Psoas muscle (tissue), 8 donors: ENCODE measurements at places on chromosomes 12 and 14. TPM values are rescaled to one million over a fixed set of nuclear protein-coding genes. Genes with fewer than 3 reads are reported as not detected.

The RAPGEF3 gene
- 11.7 TPM for polyA plus RNA-seq

The DIO3 gene
- 1.0 TPM for polyA plus RNA-seq

The CLEC1B gene
- polyA plus RNA-seq: not detected

The PRDM4 gene
- polyA plus RNA-seq: 40.0 TPM

The ADGRD1 gene
- polyA plus RNA-seq: 3.6 TPM

The STAC3 gene
- polyA plus RNA-seq: 1,376 TPM

The FSCB gene
- not detected for polyA plus RNA-seq

The TSHR gene
- 0.01 TPM for polyA plus RNA-seq

The LGR5 gene
- 8.7 TPM for polyA plus RNA-seq

The CD9 gene
- polyA plus RNA-seq: 26.1 TPM

The LBHD2 gene
- not detected for polyA plus RNA-seq

The LRFN5 gene
- polyA plus RNA-seq: 0.27 TPM

The WSCD2 gene
- 0.01 TPM for polyA plus RNA-seq

The GLT1D1 gene
- polyA plus RNA-seq: 0.60 TPM

The HOXC4 gene
- 1.1 TPM for polyA plus RNA-seq

The MYO1A gene
- polyA plus RNA-seq: 0.18 TPM

The CLEC4E gene
- polyA plus RNA-seq: 0.34 TPM

The KRT83 gene
- not detected for polyA plus RNA-seq

The FAM90A1 gene
- polyA plus RNA-seq: not detected

The P2RX2 gene
- polyA plus RNA-seq: 0.01 TPM

The EFS gene
- polyA plus RNA-seq: 1.1 TPM

The CLEC7A gene
- polyA plus RNA-seq: 0.69 TPM

The KLRD1 gene
- 0.03 TPM for polyA plus RNA-seq

The AQP6 gene
- polyA plus RNA-seq: not detected

The ABCD2 gene
- 0.22 TPM for polyA plus RNA-seq

The KRT75 gene
- polyA plus RNA-seq: not detected

The IPO4 gene
- 28.8 TPM for polyA plus RNA-seq

The LRTM2 gene
- not detected for polyA plus RNA-seq

The RTL1 gene
- polyA plus RNA-seq: not detected

The LLPH gene
- polyA plus RNA-seq: 57.1 TPM

The PLEKHA5 gene
- polyA plus RNA-seq: 0.73 TPM

The CISTR gene
- not detected for polyA plus RNA-seq

The CIROP gene
- not detected for polyA plus RNA-seq

The PIGH gene
- 32.3 TPM for polyA plus RNA-seq

The TAS2R42 gene
- polyA plus RNA-seq: not detected

The LRP1-AS gene
- polyA plus RNA-seq: not detected

The KCNK13 gene
- polyA plus RNA-seq: 0.03 TPM

The L2HGDH gene
- 10.4 TPM for polyA plus RNA-seq

The PLCZ1 gene
- polyA plus RNA-seq: not detected

The RD3L gene
- not detected for polyA plus RNA-seq

The STXBP6 gene
- polyA plus RNA-seq: 2.2 TPM
